ENCODE measurements at places on chromosomes 12 and 14.

DNA sequence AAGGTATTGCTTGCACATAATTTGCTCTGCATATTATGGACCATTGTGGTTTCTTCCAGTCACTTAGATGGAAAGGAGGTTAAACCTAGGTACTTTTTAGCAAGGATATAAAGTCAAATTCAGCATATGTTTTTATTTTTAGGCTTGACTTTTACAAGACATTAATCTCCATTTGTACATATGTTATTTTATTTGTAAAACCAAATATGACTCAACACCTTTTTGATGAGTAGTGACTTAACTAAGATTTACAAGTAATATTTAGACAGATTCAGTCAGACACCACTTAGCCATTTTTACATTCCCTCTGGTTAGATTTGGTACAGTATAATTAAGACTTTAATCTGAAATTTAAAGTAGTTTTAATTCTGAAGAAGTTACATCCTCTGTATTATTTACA lies 55.0 kb downstream of the BHLHE41 start:
- DNase-seq, result no peak

DNA sequence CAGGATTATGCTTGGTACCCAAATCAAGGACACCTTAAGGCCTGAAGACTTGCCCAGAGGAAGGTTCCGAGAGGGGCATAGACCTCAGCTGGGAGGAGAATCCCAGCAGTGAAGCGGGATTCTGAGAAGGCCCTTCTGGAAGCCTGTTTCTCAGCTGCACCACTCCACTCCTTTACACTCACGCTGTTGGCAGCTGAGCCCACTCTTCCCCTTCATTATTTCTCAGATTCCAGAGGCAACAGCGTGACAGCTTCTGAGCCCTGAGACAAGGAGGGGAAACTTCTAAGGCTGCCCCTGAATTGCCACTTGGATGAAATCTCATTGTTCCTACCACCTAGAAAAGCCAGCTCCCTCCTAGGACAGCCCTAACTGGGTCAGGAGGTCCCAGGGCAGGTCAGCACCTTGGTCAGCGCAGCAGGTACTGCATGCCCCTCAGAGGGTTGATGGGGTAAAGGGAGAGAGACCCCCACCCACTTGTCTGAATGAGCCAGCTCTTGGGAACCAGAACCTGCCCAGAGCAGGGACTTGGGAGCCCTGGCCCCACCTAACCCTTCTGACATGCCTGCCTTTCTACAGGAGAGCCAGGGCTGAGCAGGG lies 53.9 kb downstream of the ISCA2 start:
- DNase-seq, result no peak

DNA sequence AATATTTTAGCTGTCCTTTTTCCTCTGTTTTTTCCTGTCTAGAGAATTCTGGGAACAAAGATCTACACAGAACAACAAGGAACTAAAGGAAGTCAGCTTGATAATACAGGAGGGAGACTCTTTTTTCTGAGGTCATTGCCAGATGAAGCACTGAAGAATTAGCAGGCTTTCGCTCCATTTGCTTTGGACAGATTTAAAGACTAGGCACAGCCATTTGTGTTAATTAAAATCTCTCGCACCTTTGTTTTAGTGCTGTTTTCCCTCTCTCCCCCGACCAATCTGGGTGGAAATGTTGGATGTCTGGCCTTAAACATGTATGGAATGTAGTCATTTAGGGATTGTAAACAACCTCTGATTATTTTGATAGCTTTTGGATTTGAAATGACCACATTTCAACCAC lies 9.6 kb upstream of the GPHN start:
- no peak for DNase-seq

DNA sequence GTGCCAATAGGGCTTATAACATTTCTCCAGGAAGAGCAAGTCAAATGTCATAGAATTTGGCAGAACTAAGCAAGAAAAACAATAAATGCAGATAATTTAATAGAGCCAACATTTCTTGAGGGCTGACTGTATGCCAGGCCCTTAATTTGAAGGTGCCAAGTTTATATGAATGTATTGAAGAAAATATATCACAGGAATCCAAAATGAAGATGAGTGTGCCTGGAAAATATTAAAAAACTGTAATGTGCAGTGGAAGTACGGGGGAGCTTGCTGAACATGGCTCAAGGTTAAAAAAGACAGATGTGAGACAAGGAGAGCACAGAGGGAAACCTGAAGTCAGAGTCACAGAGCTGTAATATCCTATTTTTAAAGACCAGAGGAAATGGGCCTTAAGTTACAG lies 16.4 kb downstream of the NR1H4 start:
- no peak for DNase-seq

DNA sequence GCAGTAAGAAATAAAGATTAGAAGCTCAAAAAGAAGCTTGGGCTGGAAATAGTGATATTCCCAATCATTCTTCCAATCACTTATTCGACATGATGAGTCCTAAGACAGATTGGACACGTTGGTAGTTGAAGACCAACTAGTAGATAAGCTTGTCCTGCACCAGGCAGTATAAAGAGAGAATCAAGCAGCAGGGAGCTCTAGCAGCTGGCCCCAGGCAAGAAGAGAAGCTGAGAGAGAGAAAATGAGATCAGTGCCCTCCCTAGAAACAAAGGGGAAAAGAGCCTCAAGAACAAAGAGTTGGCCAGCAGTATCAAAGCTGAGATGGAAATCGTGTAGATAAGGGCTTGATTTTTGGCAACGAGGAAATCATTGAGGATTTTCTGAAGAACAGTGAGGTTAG lies 20.6 kb downstream of the RASSF8 start:
- DNase-seq, result no peak

DNA sequence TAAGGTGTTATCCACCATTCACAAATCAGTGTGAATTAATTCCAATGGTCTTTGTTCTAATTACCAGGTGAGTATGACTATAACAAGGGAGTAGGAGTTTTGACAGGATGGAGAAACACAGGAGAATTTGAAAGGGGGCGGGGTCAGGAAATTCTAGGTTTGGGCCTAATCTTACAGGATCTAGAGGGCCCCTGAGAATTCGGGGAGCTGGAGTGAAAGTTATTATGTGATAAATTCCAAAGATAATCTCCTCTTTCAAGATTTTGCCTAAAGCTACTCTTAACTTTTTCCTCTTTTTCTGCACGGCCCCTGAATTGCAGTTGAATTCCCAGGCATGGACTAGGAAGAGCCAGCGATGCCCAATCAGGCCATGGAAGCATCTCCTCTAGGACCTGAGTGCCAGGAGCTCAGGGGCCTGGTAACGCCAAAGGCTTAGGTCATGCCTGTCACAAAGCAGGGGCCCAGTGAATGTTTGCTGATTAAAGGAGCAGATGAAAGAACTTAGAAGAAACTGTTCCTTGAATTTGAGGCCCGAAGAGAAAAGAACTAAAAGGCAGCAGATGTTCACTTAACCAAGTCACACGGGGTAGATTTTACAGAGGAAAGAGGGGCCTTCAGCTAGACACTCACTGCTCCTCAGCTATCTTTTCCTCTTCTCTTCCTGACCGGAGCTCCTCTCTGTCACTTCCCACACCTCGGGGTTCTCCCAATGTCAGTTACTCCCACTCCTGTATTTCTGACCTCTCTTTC lies 195.5 kb downstream of the PPM1H start:
- no peak for DNase-seq

GRCh38 chr14:101462726-101463565 lies 98.3 kb upstream of the DIO3 start:
- DNase-seq, result no peak

DNA sequence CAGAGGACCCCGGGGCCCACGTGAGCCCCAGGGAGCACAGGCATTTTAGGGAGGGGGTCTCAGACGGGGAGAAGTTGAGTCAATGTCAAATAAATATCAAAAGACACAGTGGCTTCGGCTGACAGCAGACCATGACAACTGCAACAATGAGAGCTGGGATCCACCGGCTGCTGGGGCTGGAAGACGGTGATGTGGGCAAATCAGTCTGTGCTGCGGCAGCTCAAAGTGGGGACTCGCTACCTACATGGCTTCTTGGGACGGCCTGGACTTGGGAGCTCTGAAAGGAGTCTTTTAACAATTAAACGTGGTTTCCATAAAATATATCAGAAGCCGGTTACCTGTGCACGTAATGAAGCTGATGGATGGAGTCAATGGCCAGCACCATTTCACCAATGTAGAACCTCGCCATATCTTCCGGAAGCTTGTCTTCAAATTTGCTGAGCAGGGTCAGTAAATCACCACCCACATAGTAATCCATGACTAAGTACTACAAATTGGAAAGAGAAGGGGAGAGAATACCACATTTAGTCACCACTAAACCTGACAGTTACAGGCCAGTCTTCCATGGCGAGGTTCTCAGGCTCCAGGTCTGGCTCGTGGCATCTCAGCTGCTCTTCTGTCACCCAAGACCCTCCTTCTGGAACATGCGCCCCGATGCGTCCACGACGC lies 58.0 kb downstream of the CDC42BPB start:
- no peak for DNase-seq

DNA sequence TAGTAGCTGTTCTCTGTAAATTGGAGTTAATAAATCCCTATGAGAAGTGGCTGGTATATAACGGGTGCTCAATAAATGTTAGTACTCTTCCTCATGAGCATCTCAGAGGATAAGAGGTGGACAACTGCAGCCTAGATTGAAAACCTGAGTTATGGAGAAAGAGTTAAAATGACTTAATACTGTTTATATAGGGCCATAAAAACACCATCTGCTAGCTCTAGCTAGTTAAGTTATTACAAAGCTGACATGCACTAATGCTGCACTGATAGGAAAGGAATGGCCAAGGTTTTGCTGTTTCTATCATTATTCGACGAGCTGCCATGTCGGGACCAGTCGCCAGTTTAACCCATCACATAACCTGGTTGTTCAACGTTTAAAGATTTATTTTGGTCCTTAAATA lies 72.0 kb upstream of the SEL1L start:
- DNase-seq, result no peak

DNA sequence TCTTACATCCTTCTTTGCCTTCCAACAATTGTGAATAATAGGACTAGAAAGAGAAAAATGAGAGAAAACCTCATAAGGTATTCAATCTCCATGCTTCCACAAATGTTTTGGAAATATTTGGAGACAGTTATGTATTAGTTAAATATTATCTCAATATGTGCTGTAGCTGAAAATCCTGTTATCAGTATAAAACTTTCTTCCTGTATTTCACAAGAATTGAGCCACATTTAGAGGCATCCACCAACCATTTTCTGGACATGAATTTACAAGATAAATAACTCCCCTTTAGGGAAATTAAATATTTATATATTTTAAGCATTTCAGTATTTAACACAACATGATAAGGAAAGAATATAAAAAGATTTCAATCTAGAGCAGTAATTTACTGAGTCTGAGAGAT lies 200.3 kb downstream of the GPHN start:
- no peak for DNase-seq

GRCh38 chr12:89645434-89645833 lies 63.2 kb downstream of the ATP2B1 start:
- peak; percentile 75 for DNase-seq

DNA sequence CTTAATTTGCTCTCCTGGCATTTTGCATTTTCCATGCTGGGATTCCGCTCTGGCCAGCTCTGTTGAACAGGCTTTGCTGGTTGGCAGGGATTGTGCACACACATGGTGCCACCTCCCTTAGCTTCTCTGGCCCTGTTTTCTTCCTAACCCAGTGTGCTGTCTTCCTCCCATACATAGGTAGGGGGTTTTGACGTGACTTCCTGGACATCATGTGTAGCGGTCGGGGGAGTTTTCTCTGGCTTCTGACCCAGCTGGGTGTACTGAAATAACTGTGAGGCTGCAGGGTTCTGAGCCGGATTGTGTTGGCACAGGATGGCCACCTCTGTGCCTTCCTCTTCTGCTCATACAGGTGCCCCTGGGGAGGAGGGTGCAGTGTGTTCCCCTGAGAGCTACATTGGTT lies 25.7 kb downstream of the C14orf132 start:
- no peak for DNase-seq

DNA sequence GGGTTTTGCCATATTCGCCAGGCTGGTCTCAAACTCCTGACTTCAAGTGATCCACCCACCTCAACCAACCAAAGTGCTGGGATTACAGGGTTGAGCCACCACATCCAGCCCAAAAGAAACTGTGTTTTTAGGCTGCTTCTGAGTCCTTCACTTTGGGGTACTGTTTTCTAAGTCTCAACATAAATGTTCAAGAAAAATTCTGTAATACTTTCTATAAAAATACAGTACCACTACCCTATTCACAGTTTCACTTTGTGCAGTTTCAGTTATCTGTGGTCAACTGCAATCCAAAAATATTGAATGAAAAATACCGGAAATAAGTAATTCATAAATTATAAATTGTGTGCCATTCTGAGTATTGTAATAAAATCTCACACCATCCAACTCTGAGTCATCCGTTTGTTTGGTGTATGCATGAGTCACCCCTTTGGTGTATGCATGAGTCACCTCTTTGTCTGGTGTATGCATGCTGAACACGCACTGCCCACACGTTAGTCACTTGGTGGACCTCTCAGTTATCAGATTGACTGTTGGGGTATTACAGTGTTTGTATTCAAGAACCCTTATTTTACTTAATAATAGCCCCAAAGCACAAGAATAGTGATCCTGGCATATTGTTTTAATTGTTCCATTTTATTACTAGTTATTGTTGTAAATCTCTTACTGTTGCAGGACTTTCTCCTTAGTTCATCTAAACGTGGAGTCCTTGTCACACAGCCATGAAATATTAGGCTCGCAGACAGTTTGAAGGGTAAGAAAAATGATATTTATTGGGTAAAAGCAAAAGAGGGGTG lies 190.2 kb downstream of the FSCB start:
- DNase-seq, result no peak

DNA sequence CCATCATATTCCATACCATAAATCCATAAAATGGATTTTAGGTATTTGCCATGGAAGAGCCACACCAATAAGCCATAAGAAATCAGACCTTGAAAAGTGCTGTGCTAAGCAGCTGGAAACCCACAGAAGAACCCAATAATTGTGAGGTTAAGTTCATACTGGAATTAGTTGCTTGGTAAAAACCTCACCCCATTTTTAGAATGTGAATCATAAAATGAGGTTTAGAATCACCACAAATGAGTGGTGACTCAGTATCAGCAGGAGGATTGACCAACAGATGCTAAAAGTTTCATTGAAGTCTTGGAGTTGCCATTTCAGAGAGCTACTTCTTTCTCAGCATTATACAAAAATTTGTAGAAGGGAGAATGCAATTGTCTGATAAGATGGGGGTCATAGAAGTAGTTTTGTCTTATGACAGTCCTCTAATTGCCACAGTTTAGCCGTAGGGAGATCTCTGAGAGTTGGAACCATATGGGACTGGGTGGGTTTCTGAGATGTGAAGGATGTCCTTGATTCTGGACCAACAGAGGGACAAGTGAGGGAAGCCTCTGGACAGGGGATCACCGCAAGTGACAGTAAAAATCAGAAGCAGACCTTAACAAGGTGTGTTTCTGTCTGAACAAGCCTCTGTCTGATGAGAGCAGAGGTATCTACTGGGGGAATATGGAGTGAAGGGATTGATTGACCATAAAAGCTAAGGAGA lies 1.4 kb upstream of the STON2 start:
- DNase-seq, result no peak

GRCh38 chr12:130132831-130133511 lies 29.3 kb upstream of the FZD10 start:
- no peak for DNase-seq

DNA sequence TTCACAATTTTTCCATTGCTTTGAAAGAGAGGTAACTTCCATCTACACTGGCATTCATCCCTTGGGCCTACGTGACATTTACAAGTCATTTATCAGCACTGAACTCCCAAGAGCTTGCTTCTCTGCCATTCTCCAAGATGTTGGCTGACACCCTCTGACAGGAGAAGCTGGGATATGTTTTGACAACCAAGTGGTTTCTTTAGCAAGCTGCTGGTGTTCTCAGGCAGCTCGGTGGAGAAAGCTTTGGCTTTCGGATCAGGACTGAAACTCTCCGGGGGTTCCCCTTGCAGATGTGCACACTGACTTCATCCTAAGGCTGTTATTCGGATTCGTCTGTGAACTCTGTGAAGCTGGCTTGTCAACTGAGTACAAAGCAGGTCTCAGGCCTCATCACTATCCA lies 15.7 kb downstream of the KCNA5 start:
- DNase-seq, result no peak

All from kidney (tissue), 22 donors.